RPMI8226 (cell line): ENCODE measurements at places on chromosomes 4 and X.

DNA sequence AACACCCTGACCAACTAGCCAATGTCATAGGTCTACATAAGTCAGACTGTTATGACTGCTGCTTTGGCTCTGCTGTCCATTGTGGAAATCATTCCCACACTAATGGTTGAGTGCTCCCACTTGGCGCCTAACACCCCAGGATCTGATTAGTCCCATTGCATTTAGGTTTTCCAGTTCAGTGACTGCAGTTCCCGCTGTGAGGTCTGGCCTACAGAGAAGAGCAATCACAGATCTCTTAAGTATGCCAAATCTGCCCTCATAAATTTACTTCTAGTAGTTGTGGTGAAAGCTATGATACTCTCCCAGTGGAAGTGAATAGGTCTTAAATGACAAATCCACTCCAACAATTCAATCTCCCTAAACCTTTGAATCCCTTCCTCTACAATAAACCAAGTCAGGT, 77.3 kb upstream of the IL2 start:
- DNase-seq: no peak

DNA sequence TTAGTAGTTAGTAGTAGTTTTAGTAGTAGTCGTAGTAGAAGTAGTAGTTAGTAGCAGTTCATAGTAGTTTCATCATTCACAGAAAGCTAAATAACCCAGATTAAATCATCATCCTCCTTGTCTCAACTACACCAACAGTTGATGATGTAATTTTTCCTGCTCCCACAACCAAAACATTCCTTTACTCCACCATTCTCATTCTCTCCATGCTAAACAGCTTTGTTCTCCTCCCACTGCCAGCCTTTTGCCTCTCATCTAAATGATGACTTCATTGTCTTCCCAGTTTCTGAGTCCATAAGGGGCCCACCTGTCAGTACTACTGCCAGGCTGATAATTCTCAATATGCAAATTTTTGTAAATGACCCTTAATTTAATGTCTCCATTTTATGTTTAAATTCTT, 68.9 kb downstream of the ARHGAP24 start:
- DNase-seq: no peak

- DNase-seq: peak; percentile 6
Measured at GRCh38 chrX:154751203-154751668, 359 bp upstream of the GAB3 start.

GRCh38 chr4:147954850-147955249, 223.0 kb downstream of the ARHGAP10 start:
- DNase-seq: no peak

DNA sequence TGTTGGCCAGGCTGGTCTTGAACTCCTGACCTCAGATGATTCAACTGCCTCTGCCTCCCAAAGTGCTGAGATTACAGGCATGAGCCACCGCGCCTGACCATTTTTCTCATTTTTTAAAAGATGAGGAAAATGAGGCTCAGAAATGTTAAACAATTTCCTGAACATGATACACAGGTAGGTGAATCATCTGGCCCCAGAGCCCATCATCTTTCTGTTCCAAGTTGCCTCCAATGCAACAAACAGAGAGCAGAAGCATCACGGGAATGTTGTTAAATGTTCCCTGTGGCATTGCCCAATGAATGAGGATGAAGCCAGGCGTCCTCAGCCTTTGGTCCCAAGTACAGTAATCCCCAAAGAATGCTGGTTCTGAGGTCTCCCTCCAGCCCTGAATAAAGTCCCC, 31.3 kb upstream of the ANXA5 start:
- DNase-seq: no peak
